ENCODE measurements at places on chromosomes 7 and 10.

- DNase-seq = peak; percentile 11
Observed at GRCh38 chr10:80461208-80462183, 7.4 kb downstream of the TSPAN14 start.

- DNase-seq = no peak
Observed at GRCh38 chr7:131021902-131022301, 287.9 kb upstream of the KLF14 start.

DNA sequence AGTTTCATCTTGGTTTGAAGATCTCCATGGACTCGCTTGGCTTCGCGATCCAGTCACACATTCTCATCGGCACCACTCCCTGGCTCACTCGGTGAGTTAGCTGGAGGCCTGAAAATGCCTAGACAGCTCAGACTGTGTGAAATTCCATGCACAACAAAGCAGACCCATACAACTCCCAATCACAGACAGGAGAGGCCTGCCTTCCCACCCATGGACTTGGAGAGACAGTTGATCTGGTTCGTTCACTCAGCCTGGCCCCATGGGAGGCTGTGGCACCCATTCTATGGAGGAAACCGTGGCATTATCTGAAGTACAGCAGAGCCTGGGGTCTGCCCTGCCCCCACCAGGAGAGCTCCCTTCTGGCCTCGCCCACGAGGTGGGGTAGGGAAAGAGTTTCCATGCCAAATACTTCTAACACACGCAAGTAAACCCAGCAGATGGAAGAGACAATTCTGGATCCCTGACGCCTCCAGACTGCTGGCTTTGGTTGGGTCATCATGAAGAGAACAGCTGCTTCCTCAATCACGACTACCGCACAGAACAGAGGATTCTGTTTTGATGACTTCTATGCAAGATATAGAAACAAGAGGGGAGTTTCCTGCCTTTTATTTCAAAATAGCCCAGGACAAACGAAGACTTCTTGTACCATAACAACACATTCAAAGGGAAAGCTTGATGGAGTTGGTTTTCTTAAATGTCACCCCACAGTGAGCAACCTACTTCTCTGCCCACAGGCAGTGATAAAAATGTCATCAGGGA, 15.9 kb downstream of the FAM53B start:
- no peak for DNase-seq

GRCh38 chr7:66757939-66758338, 17.4 kb downstream of the RABGEF1 start:
- DNase-seq = no peak

GRCh38 chr10:59668096-59668495, 41.6 kb downstream of the SLC16A9 start:
- no peak for DNase-seq

GRCh38 chr7:118324790-118325449, 100.4 kb downstream of the ANKRD7 start:
- no peak for DNase-seq

- peak; percentile 60 for DNase-seq
Observed at GRCh38 chr10:128150045-128150493, 23.8 kb upstream of the MKI67 start.

GRCh38 chr7:133919810-133920209, 207.3 kb upstream of the LRGUK start:
- no peak for DNase-seq

DNA sequence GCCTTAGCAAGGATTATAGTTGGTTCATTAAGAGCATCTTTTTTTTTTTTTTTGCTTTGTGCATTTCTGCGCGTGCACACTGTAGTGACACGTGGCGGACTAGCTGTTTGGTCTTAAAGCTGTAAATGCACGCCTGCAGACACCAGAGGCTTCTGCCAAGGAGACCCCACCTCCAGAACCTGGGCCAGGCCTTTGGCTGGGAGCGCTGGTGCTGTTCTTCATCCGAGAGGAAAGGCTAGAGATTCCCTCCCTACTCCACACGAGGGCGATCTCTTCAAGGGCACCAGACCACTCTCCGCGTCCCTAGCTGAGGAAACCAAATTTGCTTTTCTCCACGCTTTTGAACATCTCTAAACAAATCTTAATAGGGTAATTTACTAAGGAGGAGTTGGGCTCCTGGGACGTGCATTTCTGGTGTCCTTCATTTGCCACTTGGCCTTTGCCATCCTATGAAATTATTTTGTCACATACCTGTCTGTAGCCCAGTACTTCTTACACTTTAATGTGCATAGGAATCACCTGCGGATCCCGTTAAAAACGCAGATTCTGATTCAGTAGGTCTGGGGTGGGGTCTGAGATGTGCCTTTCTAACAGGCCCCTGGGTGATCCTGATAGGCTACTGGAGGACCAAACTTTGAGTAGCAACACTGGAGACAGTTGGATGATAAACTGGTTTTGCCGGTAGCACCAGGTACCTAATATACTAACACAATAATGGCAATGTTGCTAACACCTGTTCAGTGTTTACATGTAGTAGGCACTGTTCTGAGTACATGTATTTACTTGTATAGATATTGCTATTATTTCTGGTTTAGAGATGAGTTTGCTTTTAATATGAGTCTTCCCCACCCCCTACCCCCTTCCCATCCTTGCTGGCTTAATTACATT, 1.3 kb upstream of the SLC26A5 start:
- DNase-seq = peak; percentile 62

DNA sequence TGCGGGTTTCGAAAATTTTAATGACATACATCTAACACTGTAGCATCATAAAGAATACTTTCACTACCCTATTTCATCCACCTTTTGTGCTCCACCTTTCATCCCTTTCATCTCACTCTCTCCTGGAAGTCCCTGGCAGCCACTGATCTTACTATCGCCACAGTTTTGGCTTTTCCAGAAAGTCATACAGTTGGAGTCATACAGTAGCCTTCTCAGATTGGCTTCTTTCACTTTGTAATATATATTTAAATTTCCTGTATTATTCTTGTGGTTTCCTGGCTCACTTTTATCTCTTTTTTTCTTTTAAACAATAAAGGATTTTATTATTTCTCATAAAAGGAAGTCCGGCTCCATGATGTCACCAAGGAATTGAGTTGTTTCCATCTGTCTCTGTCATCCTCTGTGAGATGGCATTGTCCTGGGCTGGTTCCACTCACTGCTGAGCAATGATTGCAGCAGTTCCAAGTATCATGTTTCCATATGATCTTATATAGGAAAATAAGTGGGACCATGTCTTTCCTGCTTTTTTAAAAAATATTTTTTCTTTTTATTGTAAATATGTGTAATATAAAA, 626.3 kb downstream of the POM121L12 start:
- DNase-seq = no peak

GRCh38 chr7:24728503-24729364, 28.5 kb downstream of the GSDME start:
- no peak for DNase-seq

GRCh38 chr7:135158874-135159273, 11.0 kb downstream of the TMEM140 start:
- no peak for DNase-seq

DNA sequence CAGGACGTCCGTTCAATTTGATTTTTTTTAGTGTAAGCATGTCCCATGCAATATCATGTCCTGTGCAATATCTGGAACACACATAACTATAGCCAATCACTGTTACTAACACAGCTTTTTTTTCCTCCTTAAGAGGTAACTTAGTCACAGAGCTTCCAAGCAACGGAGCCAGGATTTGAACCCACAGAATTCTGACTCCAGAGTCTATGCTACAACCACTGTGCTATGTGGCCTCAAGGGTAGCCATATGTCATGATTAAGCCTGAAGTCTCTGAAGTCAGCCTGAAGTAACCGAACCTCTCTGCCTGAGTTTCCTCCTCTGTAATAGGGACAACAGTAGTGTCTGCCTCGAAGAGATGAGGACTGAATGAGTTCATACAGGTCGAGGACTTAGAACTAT, 42.2 kb upstream of the TCF7L2 start:
- DNase-seq = peak; percentile 48

- DNase-seq = peak; percentile 83
Observed at GRCh38 chr7:128697302-128697905, 25.3 kb downstream of the GARIN1A start.

DNA sequence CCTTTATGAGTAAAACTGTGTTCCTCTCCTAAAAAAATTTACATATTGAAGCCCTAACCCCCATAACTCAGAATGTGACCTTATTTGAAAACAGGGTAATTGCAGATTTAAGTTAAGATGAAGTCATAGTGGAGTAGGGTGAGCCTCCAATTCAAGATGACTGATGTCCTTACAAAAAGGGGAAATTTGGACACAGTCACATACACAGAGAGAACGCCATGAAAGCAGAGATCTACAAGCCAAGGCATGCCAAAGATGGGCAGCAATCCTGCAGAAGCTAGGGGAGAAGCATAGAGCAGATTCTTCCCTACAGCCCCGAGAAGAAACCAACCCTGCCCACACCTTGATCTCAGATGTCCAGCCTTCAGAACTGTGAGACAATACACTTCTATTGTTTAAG, 23.8 kb upstream of the ADD3 start:
- no peak for DNase-seq

GRCh38 chr10:17831896-17832295, 22.7 kb downstream of the MRC1 start:
- no peak for DNase-seq

DNA sequence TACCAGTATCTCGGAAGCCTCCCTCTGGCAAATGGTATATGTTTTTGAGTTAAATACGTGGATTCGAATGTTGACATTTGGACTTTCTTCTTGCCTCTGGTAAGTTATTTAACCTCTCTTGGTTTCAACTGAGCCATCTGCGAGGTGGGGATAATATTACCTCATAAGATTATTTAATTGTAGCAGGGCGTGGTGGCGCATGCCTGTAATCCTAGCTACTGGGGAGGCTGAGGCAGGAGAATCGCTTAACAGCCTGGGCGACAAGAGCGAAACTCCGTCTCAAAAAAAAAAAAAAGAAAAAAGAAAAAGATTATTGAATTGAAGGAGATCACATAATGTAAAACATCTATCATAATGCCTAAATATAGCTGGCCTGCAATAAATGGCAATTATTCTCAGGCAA, 396 bp upstream of the TAF5 start:
- DNase-seq = no peak

DNA sequence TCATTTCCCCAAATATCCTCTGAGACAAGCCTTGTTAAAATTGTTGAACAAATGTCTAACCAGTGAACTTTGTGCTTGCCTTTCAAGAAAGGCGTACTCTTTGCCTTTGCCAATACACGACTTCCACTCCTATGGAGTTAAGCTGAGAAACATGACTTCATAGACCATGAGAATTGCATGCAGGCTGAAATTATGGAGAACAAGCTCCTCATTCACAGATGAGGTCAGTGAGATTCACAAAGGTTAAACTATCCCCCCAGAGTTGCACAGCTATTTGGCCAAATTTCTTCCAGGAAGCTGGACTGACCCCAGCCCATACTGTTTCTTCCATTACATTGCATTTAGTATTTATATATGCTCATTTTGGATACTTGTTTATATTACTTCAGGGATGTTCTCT, 221.4 kb upstream of the SEMA3C start:
- no peak for DNase-seq

GRCh38 chr7:22662556-22663356, 64.2 kb upstream of the IL6 start:
- no peak for DNase-seq

GRCh38 chr10:114703377-114704107, 45.5 kb upstream of the ABLIM1 start:
- DNase-seq = peak; percentile 49

- DNase-seq = no peak
Observed at GRCh38 chr7:84824057-84824651, 362.7 kb downstream of the SEMA3D start.

- peak; percentile 24 for DNase-seq
Observed at GRCh38 chr10:95517536-95518454, 43.4 kb downstream of the SORBS1 start.

Data from ELR (cell line).